Mammary epithelial cell (primary cell): ENCODE measurements at places on chromosomes 12 and 14. TPM values are rescaled to one million over a fixed set of nuclear protein-coding genes. Genes with fewer than 3 reads are reported as not detected.

DNA sequence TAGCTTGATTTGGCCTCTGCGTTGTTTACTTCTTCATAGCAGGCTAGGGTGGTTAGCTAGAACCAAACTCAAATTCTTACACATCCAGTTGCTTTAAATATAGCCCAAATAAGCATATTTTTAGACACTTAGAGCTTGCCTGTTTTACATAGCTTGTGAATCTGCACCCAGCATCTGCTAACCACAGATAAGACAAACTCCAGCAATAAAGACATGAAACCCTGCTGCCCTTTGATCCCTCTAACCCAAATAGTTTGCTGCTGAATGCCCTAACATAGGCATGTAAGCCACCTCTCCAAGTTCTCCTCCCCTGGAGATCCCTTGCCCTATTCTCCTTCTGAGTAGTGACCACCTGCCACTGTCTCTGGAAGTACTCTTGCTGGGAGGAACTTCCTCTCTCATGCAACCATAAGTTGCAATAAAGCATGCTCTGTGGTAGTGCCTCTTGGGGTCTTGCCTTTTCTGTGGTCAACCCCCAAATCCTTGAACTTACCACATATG is 185.6 kb downstream of the TMEM117 start:
- no peak for DNase-seq

DNA sequence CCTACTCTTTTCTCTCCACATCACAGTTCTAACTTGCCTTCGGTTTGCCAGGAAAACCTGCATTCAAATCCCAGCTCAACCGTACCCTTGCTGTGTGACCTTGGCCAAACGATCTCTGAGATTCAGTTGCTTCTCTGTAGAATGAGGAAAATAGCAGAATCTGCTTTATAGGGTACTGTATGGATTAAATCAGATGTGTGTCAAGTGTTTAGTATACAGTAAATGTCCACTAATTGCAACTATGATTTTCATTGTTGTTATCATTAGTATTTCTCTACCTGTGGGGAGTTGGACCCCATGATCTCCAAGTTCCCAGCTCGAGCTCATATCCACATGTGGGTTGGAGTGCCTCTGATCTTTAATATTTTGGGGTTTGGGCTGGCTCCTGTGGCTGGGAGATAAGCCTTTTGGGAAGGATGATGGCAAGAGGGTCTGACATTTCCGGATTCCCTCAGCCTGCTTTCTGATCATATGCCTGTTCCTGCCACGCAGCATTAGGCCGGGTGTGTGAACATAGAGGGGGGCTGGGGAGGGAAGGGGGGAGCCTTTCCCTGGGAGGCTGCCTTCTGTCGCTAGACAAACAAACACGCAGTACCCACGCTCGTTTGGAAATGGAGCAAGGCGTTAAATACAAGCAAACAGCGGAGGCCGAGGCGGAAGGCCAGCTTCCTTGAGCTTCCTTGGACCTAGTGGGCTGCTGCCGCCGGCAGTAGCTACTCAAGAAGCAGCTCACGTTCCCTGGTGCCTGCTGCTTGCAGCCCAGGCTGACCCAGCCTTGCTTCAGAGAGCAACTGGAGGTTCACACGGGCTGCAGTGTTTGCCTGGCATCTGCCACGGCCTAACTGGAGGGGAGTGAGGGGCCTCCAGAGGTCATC is 213.5 kb upstream of the LHX5 start:
- DNase-seq: no peak

- DNase-seq: no peak
Measured at GRCh38 chr14:89269404-89269803, 147.6 kb downstream of the FOXN3 start.

- peak; percentile 36 for DNase-seq
Measured at GRCh38 chr12:39935275-39935674, 170.6 kb downstream of the SLC2A13 start.

DNA sequence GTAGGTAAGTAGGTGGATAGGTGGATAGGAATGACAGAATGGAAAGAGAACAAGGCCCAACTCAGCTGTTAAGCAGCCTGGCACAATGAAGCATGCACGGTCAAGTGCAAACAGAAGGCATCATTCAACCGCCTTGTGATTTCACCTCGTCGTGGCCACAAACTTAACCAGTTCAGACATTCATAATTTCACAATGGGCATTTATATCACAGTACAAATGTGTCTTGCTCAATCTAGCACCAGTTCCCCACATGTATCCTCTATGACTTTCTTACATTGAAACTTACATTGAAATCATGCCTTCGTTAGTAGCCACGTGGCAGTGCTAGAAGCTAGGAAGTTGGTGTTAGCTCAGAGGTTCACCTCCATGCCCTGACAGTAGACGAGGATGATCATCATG is 207.5 kb downstream of the ETV6 start:
- peak; percentile 96 for DNase-seq

DNA sequence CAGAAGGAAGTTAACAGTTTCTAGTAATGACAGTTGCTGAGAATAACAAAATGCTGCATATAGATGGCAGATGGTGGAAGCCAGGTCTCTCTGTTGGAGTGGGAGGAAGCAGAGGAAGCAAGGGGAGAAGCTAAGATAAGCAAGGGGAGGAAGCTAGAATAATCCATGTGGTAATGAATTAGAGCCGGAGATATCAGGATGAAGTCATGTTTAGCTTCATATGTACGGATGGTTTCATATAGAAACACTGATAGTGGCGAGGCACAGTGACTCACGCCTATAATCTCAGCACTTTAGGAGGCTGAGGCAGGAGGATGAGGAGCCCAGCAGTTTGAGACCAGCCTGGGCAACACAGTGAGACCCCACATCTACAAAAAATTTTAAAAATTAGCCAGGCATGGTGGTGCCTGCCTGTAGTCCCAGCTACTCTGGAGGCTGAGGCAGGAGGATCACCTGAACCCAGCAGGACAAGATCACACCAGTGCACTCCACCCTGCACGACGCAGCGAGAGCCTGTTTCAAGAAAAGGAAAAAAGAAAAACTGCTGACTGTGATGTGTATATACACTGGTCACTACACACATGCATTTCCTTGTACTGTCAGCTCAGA is 49.2 kb downstream of the ANAPC7 start:
- DNase-seq: no peak

GRCh38 chr12:32868885-32869284 is 27.7 kb downstream of the PKP2 start:
- no peak for DNase-seq

GRCh38 chr14:61568572-61569011 is 126.7 kb upstream of the HIF1A start:
- DNase-seq: no peak

CLEC6A gene
- total RNA-seq: not detected

LRCOL1 gene
- not detected in 2 replicates for total RNA-seq
